ENCODE measurements at places on chromosomes 12 and 14.

DNA sequence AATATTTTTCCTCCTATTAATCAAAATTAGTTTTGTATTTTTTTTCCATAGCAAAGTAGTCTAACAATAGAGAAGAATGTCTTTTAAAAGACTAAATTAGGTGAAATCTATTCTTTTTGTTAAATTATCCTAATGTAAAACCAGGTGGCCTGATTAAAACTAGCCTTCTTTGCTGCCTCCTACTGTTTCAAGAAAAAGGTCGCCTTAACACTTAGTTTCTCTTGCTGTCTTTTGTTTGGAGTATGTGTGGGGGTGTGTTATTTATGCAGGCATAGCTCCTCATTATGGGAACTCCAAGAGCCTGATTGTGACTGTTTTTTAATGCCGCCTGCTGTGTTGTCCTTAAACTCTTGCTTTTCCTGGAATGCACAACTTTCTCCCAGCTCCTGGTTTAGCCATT is 855.3 kb downstream of the DIO2 start:
- DNase-seq: no peak

GRCh38 chr14:103434868-103435442 is 49.7 kb downstream of the MARK3 start:
- DNase-seq: no peak

- peak; percentile 4 for DNase-seq
These were observed 657 bp downstream of the PEBP1 start for GRCh38 chr12:118136559-118137003.

GRCh38 chr12:106139422-106140171 is 843 bp upstream of the NUAK1 start:
- no peak for DNase-seq

- DNase-seq: peak; percentile 37
These were observed 238.5 kb downstream of the RBM19 start for GRCh38 chr12:113727651-113728061.

- no peak for DNase-seq
These were observed 147.3 kb downstream of the CEP83 start for GRCh38 chr12:94312378-94312777.

DNA sequence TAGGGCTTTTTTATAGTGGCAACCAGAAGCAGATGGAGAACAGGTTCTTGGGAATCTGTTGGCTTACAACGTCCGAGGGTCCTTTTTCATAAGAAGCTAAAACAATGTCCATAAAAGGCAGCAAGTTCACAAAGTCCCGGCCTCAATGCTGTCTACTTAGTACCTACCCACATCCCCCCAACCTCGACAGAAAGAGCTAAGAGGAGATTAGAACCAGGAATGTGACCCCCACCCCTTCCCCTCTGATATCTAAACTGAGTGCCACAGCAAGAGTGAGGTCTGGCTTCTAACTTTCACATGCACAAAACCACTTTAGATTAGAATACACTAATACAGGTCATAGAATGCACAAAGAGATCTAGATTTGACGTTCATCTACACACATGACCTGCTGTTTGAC is 4.5 kb downstream of the DPF3 start:
- no peak for DNase-seq

GRCh38 chr12:124075841-124076240 is 102.8 kb downstream of the ZNF664 start:
- no peak for DNase-seq

- DNase-seq: no peak
These were observed 45.1 kb upstream of the PNMA1 start for GRCh38 chr14:73759183-73759713.

- DNase-seq: no peak
These were observed 80.0 kb downstream of the LGMN start for GRCh38 chr14:92668276-92668973.

DNA sequence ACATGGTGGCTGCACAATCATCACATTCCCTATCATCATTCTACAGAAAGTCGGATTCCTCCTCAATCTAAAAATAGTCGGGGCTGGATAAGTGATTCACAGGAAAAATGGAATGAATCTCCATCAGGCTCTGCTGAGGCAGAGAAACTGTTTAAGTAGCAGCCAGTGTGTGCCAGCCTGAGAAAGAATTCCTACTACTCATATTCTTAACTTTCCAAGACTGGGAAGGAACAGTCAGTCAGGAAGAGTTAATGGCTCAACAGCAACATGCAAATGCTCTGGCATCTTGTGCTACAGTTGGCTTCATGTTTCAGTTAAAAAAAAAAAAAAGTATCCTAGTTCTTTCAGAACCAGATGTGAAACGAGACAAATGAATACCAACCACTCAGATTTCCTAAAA is 187.0 kb downstream of the GRIP1 start:
- DNase-seq: peak; percentile 1

GRCh38 chr12:96343347-96343954 is 56.8 kb downstream of the CDK17 start:
- DNase-seq: no peak

DNA sequence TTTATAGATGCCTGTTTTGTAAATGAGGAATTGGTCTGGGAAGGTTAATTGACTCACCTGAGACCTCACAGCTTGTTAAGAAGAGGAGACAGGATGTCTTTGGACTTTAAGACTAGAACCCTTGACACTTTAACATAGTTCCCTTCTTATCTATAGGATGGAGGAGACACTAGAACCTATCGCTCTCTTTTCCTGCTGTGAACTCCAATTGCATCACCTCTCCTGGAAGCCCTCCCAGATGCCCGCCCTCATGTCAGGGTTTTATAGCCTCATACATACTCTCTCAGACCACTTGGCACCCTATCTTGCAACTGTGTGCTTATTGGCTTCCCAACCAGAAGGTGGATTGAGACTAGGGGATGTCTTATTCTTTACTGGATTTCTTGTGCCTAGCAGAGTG is 2.5 kb upstream of the CTDSP2 start:
- DNase-seq: no peak

GRCh38 chr12:115910057-115910456 is 367.4 kb downstream of the MED13L start:
- DNase-seq: no peak

DNA sequence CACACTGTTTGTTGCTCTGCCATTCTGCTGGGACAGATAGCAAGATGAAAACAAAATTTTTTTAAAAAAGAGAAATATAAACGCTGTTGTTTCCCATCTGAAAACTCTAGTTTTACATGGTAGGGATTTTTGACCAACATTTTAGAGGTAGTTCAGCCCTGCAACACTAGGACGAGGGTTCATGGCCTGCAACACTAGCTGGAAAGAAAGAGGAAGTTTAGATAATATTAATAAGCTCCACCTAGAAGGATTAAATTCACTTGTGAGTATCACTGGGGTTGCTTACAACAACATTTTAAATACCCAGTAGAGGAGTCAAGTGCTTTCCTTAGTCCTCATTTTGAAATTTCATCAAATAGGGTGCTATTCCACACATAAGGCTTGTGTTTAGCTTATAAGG is 68.2 kb downstream of the SRGAP1 start:
- DNase-seq: no peak

DNA sequence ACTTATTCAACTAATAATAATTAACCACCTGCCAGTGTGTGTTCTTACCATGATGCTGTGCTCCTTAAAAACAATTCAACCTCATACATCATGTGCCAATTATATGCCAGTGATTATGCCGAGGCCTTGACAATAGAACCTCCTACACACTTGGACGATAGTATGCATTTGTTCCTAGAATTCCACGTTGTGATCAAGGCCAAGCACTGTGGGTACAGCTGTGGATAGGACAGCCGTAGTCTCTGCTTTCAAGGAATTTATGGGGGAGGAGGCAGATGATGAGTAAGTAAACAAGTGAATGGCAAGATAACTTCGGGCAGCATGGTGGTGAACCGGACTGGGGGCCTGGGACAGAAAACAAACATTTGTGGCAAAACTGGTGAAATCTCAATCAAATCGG is 18.0 kb upstream of the MYO1H start:
- no peak for DNase-seq

GRCh38 chr12:51591016-51591901 is at the start of gene SCN8A:
SCN8A (plus strand) TSS chr12:51591233; CDS start chr12:51662818, 71,585 bp downstream.
- no peak for DNase-seq

DNA sequence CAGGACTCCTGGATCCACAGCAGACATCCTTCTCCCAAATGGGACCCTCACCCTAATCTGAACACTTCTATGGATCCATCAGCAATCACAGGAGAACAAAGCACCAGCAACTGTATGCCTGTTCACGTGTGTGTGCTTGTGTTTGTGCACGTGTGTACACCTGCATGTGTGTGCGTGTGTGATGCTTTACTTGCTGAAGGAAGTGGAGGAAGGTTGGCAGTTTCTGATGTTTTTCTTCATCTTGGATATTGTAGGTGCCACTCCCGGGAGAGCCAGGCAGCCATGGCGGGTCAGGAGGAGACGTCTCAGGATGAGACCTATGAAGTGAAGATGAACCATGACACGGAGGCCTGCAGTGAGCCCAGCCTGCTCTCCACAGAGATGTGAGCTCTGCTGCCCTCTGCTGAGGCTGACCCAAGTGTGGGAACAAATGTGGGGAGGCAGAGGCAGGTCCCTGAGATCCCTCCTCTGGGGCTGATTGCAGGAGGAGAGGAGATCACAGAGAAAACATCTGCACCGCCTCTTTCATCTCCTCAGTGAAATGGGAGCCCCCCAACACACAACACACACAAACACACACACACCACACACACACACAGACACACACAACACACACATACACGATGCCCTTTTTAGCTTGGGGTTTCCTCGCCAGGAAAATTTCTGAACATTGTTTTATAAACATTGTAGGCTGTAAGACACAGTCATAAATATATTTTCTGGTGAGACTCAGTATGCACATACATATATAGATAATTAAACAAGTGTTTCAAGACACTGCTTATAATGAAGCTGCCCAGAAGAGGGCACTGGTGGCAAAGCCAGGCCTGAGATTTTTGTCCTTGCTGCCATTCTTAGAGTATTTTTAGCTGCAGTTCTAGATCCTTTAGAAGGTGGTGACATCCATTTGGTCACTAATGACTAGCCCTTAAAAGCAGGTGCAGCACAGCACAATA is 112.2 kb upstream of the FKBP4 start:
- DNase-seq: peak; percentile 5

DNA sequence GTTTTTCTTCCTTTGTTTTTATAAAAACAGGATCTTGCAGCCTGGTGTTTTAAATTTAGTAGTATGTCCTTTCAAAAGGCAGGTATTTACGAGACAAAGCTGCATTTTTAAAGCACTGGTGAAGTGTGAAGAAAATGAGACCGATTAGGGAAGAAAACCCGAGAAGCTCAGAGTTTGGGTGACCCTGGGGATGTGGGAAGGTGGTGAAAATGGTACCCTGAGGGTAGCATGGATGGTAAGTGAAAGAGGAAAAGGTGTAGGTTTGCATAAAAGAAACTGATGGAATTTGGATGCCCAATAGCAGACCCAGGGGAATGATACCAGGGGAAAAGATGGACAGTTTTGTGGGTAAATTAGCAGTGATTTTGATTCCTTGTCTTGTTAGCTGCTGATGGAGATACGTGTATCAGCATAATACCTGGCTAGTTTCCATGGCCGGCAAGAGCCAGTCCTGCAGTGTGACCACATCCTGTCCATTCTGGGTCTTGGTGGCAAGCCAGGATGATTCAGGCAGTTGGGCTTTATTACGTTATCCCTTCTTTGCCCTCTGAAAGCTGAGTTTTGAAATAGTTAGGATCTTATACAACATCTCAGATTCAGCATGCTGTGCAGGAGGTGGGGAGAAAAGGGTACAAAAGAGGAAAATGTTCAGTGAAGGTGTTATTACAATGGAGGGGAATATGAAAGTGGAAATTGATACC is 8.9 kb downstream of the BICD1 start:
- peak; percentile 96 for DNase-seq

GRCh38 chr14:92416544-92416943 is 93.6 kb downstream of the SLC24A4 start:
- no peak for DNase-seq

GRCh38 chr12:76623931-76624330 is 64.4 kb upstream of the OSBPL8 start:
- peak; percentile 55 for DNase-seq
